ENCODE measurements at places on chromosomes 11 and 22.
A peak's percentile ranks its signal among the peaks of the same experiment; 100 is the strongest.

DNA sequence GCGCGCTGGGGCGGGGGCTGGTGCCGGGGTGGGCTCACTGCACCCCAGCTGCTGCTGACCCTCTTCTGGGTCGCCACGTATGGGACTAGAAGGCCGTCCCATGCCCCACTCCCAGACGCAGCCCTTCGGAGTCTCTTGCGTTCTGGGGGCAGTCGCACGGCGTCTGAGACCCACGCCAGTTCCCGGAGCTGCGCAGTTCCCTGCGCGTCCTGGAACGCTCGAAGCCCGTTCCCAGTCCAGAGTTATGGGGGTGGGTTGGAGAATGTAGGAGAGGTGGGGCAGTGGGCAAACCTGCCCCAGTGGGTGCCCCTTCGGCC, 375 bp downstream of the LAYN start:
- DNase-seq, result no peak

- no peak for DNase-seq
Observed at GRCh38 chr11:76830639-76831327, 29.9 kb upstream of the ACER3 start.

DNA sequence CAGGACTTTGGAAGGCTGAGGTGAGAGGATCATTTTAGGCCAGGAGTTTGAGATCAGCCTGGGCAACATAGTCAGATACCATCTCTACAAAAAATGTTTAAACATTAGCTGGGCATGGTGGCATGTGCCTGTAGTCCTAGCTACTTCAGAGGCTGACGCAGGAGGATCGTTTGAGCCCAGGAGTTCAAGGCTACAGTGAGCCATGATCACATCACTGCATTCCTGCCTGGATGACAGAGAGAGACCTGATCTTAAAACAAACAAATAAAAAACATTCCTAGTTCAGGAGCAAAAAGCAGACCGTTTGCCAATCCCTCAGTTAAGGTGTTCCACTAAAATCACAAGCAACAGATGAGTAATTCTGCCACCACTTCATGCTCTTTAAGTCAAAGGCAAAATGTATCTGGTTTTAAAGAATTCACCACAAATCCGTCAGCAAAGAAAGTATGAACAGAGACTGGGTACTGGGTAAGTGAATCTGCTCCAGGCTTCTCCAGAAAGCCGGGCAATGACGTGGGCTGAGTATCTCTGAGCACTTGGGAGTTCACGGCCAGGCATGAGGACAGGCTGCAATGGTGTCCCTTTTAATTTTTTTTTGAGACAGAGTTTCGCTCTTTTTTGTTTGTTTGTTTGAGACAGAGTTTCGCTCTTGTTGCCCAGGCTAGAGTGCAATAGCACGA, 19.5 kb downstream of the CLTCL1 start:
- DNase-seq, result peak; percentile 15

DNA sequence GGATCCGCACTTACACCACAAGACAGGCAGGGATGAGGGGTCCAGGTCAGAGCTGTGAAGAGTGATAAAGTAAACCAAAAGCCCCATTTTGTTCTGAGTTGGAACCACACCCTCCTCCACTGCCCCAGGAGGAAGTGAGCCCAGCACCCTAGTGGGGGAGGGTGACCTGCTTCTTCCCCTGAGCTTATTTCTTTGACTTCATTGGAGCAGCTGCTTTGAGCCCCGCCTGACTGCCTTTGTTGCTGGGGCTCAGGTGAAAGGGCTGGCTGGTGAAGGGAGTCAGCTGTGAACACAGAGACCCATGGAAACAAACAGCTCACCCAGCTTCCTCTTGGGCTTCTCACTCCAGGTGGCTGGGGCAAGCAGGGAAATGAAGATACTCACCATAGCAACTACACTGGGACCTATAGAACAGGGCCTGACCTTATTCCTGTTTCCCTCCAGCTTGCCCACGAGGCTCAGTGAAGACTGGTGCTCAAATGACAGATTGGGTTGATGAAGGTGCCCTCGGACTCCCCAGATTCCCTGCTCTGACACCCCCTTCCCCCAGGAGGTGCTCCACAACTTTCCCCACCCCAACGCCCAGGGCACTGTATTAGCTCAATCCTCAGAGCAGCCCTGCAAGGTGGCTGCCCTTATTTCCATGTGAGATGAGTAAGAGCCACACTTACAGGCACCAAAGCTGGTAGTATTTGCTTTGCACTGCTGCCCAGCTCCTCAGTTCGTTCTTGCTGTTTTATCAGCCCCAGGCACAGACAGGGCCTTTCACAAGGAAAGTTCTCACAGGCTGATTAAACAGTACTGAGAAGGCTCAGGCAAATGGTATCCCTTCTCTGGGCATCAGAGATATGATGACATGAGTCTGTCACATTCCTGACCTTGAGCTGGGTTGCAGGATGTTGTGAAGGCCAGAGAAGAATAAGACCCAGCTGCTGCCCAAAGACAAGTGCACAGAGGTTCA, 2.4 kb downstream of the UCP2 start:
- no peak for DNase-seq

GRCh38 chr22:32623943-32624342, 149.3 kb downstream of the FBXO7 start:
- peak; percentile 88 for DNase-seq

DNA sequence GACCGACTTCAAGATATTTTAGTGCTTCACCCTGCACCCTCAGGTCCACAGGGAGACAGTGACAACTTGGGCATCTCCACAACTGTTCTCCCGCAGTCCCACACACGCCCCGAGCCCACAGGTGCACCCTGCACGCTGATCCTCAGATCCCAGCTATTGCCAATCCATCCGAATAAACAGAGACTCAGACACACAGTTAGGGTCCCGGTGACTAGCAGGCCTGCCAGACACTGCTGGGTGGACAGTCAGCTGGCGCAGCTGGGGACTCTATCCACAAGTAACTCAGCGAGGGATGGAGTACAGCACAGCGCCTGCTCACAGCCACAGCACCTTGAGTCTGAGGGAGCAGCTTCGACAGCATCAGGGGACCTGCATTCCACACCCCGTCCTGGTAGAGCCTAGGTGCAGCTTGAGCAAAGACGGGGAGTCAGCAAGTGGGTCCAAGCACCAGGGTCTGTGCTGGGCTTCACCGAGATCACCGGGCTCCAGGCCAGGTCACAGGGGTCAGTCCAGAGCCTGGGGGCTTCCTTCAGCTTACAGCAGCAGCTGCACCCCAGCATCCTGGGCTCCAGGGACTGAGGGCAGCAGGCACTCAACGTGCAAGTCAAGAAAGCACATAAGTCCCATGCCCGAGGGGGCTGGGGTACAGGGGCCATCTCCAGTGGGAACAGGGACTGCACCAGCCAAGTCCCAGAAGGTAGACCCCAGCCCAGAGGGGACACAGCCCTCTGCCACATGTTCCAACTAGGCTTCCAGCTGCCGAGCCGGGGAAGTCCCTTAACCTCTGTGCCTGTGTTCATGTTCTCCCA, 7.6 kb downstream of the RPL3 start:
- no peak for DNase-seq

DNA sequence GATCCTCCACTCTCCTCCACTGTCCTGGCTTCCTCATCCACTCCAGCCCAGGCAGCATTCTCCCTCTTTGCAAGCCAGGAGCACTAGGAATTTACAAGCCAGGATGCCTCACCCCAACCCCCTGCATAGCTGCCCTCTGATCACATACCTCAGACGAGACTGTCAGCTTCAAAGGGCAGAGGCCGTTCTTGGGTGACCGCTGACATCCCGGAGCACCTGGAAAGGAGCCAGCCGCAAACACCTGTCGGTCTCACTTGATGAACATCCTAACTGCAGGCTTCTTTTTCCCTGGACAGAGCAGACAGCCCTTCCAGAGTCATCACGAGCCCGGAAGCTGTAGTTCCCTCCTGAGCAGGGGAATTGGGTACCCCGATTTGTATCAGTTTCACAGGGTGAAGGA, 451.3 kb upstream of the B3GAT1 start:
- DNase-seq, result no peak

- no peak for DNase-seq
Observed at GRCh38 chr22:31945971-31946680, 1.8 kb downstream of the YWHAH start.

- peak; percentile 76 for DNase-seq
Observed at GRCh38 chr11:121466063-121466794, 13.5 kb upstream of the SORL1-AS1 start.

Data from AG04450 (cell line).